ENCODE measurements at places on chromosomes 5 and 9.

GRCh38 chr9:26801772-26802171 is 90.8 kb downstream of the CAAP1 start:
- no peak for DNase-seq

DNA sequence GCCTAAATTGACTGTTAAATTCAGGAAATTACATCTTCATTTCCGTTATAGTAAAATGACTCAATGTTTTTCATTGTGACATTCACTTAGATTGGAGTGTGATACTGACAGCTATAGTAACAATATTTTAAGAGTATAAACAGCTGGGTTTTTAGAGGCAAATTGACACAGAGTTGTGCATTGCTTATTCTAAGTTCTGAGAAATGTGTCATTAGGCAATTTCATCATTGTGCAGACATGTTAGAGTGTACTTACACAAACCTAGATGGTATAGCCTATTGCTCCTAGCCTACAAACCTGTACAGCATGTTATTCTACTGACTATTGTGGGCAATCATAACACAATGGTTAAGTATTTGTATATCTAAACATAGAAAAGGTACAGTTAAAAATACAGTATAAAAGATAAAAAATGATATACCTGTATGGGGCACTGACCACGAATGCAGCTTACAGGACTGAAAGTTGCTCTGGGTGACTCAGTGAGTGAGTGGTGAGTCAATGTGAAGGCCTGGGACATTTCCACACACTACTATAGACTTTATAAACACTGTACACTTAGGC is 132.7 kb downstream of the PDE4D start:
- no peak for DNase-seq

GRCh38 chr9:27047136-27047535 is 41.7 kb upstream of the LRRC19 start:
- no peak for DNase-seq

- DNase-seq, result no peak
Measured at GRCh38 chr5:119390404-119390803, 34.6 kb downstream of the TNFAIP8 start.

DNA sequence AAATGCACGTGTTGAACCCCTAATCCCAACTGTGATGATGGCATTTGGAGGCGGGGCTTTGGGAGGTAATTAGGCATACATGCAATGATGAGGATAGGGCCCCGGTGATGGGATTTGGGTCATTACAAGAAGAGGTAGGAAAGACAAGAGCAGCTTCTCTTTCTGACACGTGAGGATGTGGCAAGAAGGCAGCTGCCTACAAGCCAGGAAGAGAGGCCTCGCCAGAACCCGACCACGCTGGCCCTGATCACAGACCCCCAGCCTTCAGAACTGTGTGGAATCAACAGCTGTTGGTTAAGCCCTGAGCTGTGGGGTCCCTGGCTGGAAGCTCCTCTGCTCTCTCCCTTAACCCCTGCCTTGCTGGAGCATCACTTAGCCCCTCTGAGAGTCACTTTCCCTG is 57.5 kb downstream of the COL23A1 start:
- DNase-seq, result no peak

GRCh38 chr9:107280543-107280942 is 2.5 kb upstream of the RAD23B start:
- DNase-seq, result no peak

GRCh38 chr9:20197976-20198685 is 409.3 kb upstream of the SLC24A2 start:
- no peak for DNase-seq

DNA sequence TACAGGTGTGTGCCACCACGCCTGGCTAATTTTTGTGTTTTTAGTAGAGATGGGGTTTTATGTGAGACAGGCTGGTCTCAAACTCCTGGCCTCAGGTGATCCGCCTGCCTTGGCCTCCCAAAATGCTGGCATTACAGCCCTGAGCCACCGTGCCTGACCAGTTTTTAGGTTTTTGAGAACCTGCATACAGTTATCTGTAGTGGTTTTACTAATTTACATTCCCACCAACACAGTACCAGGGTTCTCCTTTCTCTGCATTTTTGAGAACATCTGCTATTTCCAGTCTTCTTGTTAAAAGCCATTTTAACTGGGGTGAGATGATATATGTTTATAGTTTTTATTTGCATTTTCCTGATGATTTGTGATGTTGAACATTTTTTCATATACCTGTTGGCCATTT is 12.8 kb downstream of the DMXL1 start:
- DNase-seq, result no peak

GRCh38 chr5:147727200-147727599 is 55.3 kb downstream of the JAKMIP2 start:
- no peak for DNase-seq

Measured in GM03348 (cell line).